ENCODE measurements at places on chromosomes 2 and 18.

DNA sequence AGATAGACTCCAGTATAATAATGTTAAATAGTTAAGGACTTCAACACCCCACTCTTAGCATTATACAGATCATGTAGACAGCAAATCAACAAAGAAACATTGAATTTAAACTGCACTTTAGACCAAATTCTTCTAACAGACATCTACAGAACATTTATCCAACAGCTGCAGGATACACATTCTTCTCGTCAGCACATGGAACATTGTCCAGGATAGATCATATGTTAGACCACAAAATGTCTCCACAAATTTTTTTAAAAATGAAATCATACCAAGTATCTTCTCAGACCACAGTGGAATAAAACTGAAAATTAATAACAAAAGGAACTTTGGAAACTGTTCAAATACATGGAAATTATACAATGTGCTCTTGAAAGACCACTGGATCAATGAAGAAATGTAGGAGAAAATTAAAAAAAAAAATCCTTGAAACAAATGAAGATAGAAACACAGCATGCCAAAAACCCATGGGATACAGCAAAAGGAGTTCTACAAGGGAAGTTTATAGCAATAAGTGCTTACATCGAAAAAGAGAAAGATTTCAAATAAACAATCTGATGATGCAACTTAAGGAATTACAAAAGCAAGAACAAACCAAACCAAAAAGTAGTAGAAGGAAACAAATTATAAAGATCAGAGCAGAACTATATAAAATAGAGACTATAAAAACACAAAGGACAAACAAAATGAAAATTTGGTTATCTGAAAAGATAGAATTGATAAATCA is 12.3 kb upstream of the SPP2 start:
- peaks cover 4% of the 10 kb centered on the region for H3K4me1 ChIP-seq
- DNase-seq: no peak
- no peak overlapping the region for H3K4me3 ChIP-seq
- H3K36me3 ChIP-seq: no peaks in the 10 kb centered on the region
- H3K27ac ChIP-seq: no peak overlapping the region

DNA sequence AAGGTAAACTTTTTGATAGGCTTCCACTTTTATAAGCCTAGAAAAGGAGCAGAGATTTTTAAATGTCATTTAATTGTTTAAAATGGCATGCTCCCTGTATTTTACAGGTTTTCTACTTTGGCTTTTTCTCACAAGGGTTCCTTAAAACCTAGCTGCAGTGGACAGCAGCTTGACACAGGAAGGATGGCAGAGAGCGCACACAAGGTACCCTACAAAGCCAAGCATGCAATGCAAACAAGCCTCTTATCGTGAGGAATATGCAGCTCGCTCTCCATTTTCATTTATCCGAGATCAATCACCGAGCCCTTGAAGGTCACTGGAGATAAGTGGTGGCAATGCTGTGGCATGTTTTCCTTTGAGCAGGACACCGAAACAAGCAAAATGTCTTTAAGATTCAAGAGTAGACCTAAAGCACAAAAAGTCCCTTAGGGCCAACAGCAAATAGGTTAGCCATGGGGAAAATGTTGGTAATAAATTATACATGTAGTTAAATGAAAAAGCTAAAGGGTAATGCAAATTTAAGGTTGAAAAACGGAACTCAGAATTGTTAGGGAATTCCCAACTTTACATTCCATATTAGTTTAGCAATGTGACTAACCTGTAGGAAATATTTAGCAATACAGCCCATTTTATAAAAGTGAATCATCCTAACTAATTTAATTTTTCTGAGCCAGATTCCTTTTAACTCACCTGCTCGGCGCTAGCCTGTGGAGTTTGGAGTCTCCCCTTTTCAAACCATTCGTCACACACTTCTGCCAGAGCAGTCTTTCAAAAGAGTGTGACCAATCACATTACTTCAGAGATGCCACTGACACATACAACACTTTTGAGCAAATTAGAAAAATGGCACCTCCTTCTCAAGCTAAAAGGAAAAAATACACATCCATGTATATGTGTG is 337.9 kb upstream of the PKDCC start:
- no peak overlapping the region for H3K27ac ChIP-seq
- H3K4me3 ChIP-seq: no peak overlapping the region
- no peak for DNase-seq
- H3K27me3 ChIP-seq: no peaks in the 10 kb centered on the region
- H3K4me1 ChIP-seq: no peaks in the 10 kb centered on the region

- no peak overlapping the region for H3K4me3 ChIP-seq
- DNase-seq: no peak
- H3K27me3 ChIP-seq: no peaks in the 10 kb centered on the region
- H3K4me1 ChIP-seq: no peaks in the 10 kb centered on the region
- no peaks in the 10 kb centered on the region for H3K36me3 ChIP-seq
Observed at GRCh38 chr2:23480957-23481797, 96.2 kb downstream of the KLHL29 start.

- H3K27me3 ChIP-seq: no peaks in the 10 kb centered on the region
- DNase-seq: no peak
- peaks cover 38% of the 10 kb centered on the region for H3K36me3 ChIP-seq
- H3K4me3 ChIP-seq: no peak overlapping the region
- no peaks in the 10 kb centered on the region for H3K4me1 ChIP-seq
Observed at GRCh38 chr2:20035955-20036666, 15.3 kb downstream of the LAPTM4A start.

GRCh38 chr18:21682371-21683051 is 22.1 kb downstream of the ABHD3 start:
- no peaks in the 10 kb centered on the region for H3K36me3 ChIP-seq
- H3K27me3 ChIP-seq: no peaks in the 10 kb centered on the region
- H3K27ac ChIP-seq: peak overlapping the region; percentile 74
- H3K4me1 ChIP-seq: peaks cover 16% of the 10 kb centered on the region
- H3K4me3 ChIP-seq: peak overlapping the region; percentile 62
- peak; percentile 57 for DNase-seq

- H3K4me1 ChIP-seq: no peaks in the 10 kb centered on the region
- no peaks in the 10 kb centered on the region for H3K27me3 ChIP-seq
- H3K27ac ChIP-seq: no peak overlapping the region
- DNase-seq: no peak
- H3K4me3 ChIP-seq: no peak overlapping the region
Observed at GRCh38 chr2:109694190-109694589, 80.0 kb downstream of the SOWAHC start.

DNA sequence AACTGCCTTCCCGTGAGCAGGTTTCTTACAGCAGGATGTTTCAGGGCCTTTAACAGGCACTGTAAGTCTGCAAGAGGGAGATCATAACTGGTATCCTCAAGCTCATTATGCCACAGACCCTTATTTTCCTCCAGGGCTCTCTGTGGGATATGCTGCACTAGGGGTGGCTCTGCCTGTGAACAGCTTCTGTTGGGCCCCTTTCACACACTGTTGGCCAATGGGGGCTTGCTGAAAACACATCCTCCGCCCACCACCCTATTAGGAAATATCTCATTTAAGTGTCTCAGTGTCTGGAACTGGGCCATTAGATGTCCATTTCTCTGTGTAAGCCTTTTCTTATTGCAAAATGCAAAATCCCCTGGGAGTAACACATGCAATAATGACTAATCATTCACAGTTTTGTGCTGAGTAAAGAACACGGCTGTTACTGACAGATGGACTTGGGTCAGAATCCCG is 414.3 kb upstream of the HS6ST1 start:
- DNase-seq: no peak
- no peaks in the 10 kb centered on the region for H3K4me1 ChIP-seq
- H3K27me3 ChIP-seq: no peaks in the 10 kb centered on the region
- no peak overlapping the region for H3K27ac ChIP-seq
- no peak overlapping the region for H3K4me3 ChIP-seq

DNA sequence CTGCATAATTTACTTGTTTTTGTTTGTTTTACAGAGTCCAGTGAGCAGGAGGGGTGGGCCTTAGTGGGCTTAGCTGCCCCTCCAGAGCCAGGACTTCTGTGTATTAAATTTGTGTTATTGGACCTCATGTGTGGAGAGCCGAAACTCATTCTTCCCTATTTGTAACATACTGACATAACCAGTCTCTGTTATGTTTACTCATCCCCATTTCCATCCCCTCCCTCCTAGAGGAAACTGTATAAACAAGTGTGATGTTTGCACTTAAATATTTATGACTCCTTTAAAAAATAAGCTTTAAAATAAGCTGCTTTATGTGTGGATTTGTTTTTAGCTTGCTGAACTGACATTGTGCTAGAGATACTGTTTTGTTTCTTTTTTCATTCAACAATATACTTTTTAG is 13.8 kb downstream of the ZNF512 start:
- no peak for DNase-seq
- H3K27me3 ChIP-seq: no peaks in the 10 kb centered on the region
- peaks cover 12% of the 10 kb centered on the region for H3K4me1 ChIP-seq
- peaks cover 31% of the 10 kb centered on the region for H3K36me3 ChIP-seq
- no peak overlapping the region for H3K27ac ChIP-seq
- no peak overlapping the region for H3K4me3 ChIP-seq

DNA sequence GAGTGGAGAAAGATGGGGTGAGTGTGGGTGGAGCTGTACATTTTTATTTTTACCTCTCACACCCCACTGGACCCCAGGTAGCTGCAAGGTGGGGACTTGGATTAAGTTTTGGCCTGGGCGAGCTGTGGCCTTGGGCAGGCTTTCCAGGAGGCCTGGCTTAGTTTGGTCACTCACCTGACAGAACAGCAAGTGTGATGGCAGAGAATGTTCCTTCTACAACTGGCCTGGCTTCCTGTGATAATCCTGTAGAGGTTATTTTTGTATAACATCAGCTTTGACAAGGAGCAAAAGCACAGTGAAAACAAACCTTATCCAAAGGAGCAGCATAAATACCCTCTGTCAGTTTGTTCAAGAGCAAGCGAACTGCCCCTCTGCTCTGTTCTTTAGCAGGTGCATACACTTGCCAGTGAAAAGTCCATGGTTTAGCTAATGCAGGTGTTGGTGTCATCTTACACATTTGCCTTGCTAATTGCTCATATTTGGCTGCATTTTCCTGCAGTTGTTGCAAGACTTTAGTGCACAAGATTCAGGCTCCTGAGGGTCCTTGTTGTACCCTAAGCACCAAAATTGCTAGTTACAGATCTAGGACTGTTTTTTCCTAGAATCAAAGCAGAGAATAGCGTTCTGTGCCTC is 6.3 kb downstream of the THNSL2 start:
- no peaks in the 10 kb centered on the region for H3K36me3 ChIP-seq
- H3K4me3 ChIP-seq: no peak overlapping the region
- H3K27ac ChIP-seq: no peak overlapping the region
- H3K4me1 ChIP-seq: peaks cover 2% of the 10 kb centered on the region

GRCh38 chr18:53864770-53865169 is 359.7 kb downstream of the MBD2 start:
- no peak overlapping the region for H3K4me3 ChIP-seq
- H3K36me3 ChIP-seq: no peaks in the 10 kb centered on the region
- H3K27me3 ChIP-seq: no peaks in the 10 kb centered on the region
- no peak overlapping the region for H3K27ac ChIP-seq

DNA sequence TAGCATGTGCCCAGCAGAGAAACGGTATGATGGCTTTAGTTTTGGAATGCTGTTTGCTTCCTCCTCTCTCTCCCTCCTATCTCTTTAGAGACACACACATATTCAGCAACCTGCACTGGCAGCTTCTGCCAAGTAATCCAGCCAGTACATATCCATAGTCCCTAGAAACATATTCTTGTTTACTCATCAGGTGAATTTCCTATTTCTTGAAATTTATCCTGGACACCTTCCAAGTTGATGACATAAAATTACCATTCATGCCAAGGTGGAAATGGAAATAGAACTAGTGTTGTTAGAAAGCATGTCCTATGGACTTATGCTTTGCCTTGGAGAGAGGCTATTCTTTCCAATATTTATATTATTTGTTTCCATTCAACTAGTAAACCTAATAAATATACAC is 50.9 kb upstream of the RGPD4 start:
- H3K4me1 ChIP-seq: no peaks in the 10 kb centered on the region
- H3K27ac ChIP-seq: no peak overlapping the region

- no peak for DNase-seq
- no peak overlapping the region for H3K27ac ChIP-seq
- no peak overlapping the region for H3K4me3 ChIP-seq
- no peaks in the 10 kb centered on the region for H3K36me3 ChIP-seq
- peaks cover 71% of the 10 kb centered on the region for H3K4me1 ChIP-seq
Observed at GRCh38 chr18:13379930-13380690, 161.6 kb downstream of the LDLRAD4 start.

- H3K36me3 ChIP-seq: peaks cover 34% of the 10 kb centered on the region
- DNase-seq: no peak
- H3K4me1 ChIP-seq: no peaks in the 10 kb centered on the region
- no peaks in the 10 kb centered on the region for H3K27me3 ChIP-seq
Observed at GRCh38 chr2:239138610-239139009, 262.2 kb downstream of the HDAC4 start.

- no peak for DNase-seq
- no peaks in the 10 kb centered on the region for H3K4me1 ChIP-seq
- H3K4me3 ChIP-seq: no peak overlapping the region
- no peak overlapping the region for H3K27ac ChIP-seq
- no peaks in the 10 kb centered on the region for H3K36me3 ChIP-seq
Observed at GRCh38 chr2:118823633-118824032, 23.8 kb downstream of the EN1 start.

GRCh38 chr2:46296216-46296839 is 879 bp upstream of the EPAS1 start:
- peaks cover 27% of the 10 kb centered on the region for H3K27me3 ChIP-seq
- H3K36me3 ChIP-seq: no peaks in the 10 kb centered on the region
- no peak overlapping the region for H3K27ac ChIP-seq

DNA sequence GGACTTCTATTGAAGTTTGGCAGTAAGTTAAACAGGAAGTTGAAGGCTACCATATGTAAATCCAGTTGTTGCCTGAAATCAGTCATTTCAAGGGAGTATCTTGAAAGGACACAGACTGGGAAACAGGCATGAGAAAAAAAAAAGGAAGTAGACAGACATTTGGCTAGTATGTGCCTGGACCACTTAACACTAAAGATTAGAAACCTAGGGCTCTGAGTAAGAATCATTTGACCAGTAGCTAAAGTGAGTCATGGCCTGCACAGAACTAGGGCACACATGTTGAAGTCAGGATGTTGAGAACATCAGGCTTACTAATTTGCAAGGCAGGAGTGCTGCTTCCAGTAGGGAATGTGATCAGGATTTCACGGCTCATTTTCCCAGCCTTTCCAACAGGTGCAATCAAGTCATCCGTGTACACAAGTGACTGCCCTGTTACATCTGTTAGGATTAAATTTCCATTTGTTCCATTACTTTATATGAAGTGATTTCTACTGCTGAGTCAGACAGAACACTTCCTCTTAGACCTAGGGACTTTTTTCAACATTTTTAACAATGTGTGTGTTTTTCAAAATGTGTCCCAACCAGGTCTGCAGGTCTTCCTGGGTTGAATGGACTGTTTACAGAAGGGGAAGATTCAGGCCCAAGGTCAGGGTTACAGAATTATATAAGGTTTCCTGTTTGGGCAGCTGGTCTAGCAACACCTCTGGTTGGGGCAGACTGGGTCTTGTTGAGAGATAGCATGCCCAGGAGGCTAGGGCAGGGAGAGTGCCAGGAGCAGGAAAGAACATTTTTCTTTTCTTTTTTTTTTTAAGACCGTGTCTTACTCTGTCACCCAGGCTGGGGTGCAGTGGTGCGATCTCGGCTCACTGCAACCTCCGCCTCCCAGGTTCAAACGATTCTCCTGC is 145.6 kb downstream of the TGIF1 start:
- H3K36me3 ChIP-seq: no peaks in the 10 kb centered on the region
- H3K4me1 ChIP-seq: peaks cover 41% of the 10 kb centered on the region
- DNase-seq: no peak
- peak overlapping the region; percentile 74 for H3K4me3 ChIP-seq

Measured in CD8-positive, alpha-beta memory T cell (primary cell).